ENCODE measurements at places on chromosomes 3 and 15.

GRCh38 chr3:121552797-121553196 lies 7.0 kb upstream of the POLQ start:
- DNase-seq: no peak

- DNase-seq: no peak
Observed at GRCh38 chr15:57671636-57672035, 34.9 kb upstream of the POLR2M start.

- DNase-seq: no peak
Observed at GRCh38 chr3:16122661-16123060, 51.8 kb upstream of the GALNT15 start.

DNA sequence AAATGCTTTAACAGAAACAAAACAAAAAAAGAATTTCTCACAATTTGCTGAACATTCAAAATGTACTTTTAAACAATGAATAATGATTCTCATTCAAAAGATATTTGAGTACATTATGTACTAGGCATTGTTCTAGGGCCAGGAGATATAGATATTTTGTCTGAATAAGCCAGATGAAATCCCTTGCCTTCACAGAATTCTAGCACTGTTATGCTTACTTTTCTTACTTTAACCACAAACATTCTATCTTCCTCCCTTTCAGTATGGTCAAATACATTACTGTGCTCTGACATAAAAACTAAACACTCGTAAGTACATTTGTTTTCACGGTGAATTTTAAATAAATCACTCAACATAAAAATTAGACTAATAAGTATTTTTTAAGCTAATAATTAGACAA lies 116.7 kb downstream of the ADAM10 start:
- no peak for DNase-seq

GRCh38 chr3:62318365-62318751 lies 55.0 kb downstream of the FEZF2 start:
- no peak for DNase-seq

- DNase-seq: no peak
Observed at GRCh38 chr3:54541369-54541768, 386.5 kb downstream of the LRTM1 start.

DNA sequence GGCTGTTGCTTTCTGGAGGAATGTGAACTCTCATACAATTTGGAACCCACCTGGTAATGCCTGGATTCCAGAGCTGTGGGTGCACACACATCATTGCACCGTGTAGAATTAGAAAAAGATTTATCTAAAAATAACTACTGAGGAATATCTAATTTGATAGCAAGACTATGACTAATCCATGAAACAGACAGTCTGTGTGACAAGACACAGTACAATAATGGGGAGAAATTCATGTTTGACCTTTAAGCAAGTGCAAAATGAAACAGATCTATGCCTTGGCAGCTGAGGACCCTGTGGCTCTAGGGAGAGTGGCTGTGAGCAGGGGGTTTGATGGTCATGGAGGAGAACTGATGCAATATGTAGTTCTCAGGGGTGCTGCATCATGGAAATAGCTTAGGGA lies 7.9 kb upstream of the DOCK3 start:
- DNase-seq: no peak

DNA sequence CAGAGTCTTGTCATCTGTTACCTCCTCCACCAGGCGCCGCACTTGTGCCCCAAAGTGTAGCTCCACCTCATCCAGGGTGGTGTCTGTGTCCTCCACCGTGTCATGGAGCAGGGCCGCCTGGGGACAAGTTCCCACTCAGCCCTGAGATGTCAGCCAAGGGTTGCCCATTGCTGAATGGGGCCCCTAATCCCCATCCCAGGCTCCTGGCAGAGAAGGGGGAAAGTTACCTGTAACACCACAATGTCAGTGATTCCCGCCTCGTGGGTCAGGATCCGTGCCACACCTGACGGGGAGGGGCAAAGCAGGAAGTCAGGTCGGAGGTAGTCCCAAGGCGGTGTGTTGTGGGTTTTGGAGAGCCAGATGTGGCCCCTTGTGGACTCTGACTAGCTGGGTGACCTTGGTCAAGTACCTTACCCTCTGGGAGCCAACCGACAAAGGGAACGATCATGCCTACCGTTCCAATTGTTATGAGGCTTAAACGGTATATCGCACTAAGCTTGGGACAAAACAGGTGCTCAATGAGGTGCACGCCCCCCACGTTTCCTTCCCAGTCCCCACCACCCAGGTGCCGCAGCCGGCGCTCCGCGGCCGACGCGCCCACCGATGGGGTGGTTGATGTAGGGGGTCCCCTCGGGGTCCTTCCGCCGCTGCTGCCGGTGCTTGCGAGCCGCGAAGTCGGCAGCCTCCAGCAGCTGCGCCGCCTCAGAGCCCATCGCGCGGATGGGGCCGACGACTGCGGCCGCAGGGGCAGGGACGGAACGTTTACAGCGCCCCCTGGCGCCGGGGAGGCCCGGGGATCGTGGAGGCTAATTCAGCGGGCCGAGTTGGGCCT lies at the start of gene HDDC3:
TSS of gene HDDC3 (minus strand) at position 722 of the 832 bp plus-strand sequence. CDS start at position 713, 9 bp downstream.
- DNase-seq: peak; percentile 57

DNA sequence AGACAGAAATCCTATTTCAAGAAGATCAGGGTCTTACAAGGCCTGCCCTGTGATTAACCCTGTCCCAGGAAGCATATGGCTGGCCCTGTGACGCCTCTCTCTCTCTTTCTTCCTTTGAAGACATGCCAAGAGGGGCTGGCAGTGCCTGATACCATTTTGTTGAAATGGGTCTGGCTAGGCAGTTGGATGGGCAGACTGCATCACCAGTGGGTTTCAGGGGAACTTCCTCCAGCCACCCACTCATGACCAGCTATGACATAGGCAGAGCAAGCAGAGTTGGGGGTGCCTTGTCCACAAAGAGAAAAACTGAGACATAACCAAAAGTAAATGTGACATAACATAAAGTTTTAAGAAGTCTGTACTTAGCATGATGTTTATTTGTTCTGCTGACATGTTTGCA lies 31.4 kb upstream of the MANF start:
- DNase-seq: no peak

GRCh38 chr3:105996781-105997180 lies 128.0 kb upstream of the CBLB start:
- no peak for DNase-seq

- DNase-seq: no peak
Observed at GRCh38 chr15:38701149-38701548, 136.5 kb upstream of the RASGRP1 start.

DNA sequence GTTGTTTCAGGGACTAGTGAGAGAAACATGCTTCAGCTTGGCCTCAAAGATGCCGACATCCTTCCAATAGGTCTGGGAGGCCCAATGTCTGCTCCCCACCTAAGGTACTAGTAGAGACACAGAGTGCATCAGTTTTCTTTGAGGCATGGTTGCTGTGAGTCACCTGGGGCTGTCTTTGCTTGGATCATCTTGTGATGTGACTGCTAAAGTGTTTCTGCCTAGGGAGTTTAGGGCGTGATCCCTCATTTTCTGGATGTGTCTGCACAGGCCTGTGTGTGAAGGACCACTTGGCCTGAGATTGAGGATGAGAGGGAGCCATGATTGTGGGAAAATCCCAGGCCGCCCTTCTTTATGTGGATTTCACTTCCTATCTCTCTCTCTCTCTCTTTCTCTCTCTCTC lies 4.8 kb downstream of the GASK1A start:
- DNase-seq: no peak

DNA sequence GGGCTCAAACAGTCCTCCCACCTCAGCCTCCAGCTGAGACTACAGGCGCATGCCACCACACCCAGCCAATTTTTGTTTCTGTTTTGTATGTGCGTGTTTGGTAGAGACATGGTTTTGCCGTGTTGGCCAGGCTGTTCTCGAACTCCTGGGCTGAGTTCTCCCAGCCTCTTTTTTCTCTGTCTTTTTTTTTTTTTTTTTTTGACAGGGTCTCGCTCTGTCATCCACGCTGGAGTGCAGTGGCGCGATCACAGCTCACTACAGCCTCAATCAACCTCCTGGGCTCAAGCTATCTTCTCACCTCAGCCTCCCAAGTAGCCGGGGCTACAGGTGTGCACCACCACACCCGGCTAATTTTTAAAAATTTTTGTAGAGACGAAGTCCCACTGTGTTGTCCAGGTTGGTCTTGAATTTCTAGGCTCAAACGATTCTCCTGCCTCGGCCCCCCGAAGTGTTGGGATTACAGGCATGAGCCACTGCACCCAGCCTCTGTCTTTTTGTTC lies 867 bp upstream of the DCAF1 start:
- DNase-seq: no peak

DNA sequence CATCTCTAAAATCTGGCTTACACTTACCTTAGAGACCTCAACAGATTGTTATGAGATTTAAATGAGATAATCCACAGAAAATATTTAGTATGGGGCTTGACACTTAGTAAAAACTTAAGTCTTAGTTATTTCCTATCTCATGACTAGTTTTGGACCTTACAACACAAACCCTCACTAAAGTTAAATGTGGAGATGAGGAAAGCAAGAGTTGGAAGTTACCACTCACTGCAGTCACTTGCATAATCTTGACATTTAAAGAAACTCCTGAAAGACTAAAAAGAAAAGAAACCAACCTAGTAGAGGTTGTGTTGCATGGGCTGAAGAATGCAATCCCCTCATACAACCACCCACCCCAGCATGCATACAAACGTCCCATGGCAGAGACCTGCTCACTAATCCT lies 40.1 kb downstream of the ITGB5 start:
- DNase-seq: no peak

GRCh38 chr3:49747792-49748480 lies 24.2 kb upstream of the GMPPB start:
- no peak for DNase-seq

DNA sequence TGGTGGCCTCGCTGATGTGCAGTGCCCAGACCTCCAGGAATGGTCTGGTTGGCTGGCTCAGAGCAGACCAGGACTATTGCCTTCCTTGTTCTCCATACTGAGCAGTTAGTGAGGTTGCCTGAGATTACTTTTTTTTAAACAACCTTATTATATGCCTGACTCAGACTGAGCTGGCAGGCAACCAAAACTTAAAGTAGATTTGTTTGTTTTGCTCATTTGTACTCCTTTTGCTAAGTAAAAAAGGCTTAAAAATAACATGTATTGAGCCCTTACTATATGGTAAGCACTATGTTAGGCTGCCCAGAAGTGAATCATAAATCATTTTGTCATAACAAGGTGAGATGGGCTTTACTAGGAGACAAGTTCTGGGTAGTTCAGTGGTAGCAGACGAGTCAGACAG lies 92.4 kb downstream of the GHSR start:
- peak; percentile 91 for DNase-seq

DNA sequence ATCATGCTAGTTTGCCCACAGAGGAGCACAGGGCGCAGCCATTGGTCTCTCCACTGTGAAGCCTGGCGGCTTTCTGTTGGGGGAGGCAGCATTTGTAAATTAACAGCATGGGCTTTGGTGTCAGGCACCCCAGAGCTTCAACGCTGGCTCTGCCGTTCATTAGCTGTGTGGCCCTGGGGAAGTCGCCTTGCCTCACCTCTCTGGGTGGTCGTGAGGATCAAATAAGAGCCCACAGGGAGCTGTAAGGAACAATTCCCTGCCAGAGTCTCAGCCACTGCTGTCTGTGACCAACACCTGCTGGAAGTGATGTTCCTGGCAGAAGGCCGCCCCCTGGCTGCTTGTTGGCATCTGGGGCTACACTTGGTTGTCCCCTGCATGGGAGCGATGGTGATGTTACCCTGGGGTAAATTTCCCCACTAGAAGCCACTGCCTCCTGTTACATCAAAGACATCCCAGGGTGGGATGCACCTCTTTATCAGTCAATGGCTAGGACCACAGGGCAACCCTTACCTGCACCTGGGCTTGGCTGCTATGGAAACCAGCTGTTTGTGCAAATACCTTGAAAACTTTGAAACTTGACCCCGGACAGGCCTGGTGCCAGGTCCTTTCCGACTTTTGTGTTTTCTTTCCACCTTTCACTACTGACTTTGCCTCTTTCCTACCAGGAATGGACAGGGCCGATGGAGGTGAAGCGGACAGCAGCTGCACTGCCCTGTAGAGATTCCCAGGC lies 36.9 kb downstream of the DNASE1L3 start:
- DNase-seq: peak; percentile 63

DNA sequence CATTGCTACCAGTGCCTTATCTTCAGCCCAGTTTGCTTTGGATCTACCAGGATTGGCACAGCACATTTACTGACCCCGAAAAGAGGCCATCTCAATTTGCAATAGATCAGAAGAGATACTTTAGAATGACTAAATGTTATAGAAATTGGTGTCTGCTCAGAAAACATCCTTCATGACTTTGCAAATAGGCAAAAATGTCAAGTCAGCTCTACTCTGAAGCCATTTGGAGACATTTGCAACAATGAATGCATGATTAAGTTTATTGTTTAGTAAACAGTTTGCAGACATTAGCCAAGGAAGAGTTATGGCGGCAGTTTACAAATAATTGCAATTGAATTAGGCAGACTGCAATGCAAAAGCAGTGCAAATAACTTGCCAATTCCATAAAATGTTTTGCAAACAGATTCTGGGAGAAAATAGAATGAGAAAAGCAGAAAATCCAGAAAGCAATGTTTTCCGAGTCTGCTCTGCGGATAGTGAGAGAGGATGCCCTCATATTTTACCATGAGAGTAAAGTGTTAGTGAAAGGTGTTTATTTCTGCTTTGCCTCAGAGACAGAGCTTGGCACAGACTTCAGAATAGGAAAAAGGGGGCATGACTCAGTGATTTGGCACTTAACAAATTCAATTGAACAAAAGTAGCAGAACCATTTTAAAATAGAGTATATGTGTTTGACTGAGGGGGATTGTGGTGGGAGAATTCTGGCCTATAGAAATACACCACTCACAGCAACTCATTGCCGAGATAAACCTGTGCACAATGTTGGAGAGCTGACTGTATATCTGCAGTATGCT lies 334.9 kb upstream of the NR2F2 start:
- no peak for DNase-seq

DNA sequence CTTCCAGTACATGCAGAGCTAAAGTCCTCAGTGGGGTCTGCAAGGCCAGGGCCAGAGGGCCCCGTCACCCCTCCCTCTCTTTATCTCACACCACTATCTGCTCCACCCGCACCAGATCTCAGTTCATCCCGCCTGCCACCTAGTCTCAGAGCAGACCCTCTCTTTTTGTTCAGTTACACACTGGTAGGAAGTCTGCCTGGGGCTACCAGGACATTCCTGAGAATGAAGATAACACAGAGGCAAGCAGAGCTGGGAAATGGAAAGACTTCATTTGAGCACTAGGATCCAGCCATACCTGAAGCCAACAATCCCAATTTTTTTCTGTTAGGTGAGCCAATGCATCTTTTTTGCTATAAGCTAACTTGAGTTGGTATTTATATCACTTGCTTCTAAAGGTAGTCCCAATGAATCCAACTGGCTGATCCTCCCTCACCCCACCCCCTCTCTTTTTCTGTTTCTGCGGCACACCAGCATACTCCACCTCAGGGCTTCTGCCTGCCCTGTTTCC lies 24.5 kb downstream of the ATP2B2 start:
- DNase-seq: no peak

GRCh38 chr3:76372497-76372896 lies 587.1 kb upstream of the ZNF717 start:
- no peak for DNase-seq

GRCh38 chr15:25718597-25718996 lies 144.5 kb downstream of the ATP10A start:
- DNase-seq: no peak
